Lung (tissue), 17 donors: ENCODE measurements at places on chromosomes 1 and 21.

DNA sequence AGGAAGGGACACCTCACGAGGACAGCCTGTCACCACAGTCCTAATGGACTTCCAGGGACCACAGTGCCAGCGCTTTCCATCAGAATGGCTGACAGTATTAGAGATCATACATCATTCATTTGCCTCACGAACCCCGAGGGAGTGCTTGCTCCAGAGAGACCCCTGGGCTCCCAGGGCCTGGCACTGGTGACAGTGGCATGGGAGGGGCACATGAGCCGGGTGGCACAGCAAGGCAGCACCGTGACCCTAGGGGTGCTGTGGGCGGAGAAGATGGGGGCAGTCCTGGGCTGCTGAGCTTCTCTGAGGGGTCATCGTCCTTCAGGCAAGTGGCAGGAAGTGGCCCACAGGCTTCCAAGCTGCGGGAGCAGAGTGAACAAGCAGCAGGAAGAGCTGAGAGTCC is 16.4 kb upstream of the TSPEAR start:
- no peak for DNase-seq

DNA sequence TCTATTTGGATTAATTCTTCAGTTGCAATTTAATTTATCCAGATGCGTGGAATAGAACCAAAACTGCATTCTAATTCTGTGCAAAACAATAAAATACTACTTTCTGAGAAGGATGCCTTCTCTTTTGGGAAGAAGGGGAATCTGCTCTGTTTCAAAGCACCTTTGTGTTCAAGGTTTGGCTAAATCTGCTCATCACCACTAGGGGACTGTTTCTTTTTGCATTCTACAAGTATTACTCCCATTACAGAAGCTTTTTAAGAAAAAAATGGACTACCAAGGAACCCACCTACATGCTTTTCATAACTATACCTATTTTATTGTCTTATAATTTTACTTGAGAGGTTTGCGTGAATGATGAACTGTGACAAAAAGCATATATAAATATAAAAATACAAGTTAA is 18.2 kb downstream of the MRPS6 start:
- no peak for DNase-seq

DNA sequence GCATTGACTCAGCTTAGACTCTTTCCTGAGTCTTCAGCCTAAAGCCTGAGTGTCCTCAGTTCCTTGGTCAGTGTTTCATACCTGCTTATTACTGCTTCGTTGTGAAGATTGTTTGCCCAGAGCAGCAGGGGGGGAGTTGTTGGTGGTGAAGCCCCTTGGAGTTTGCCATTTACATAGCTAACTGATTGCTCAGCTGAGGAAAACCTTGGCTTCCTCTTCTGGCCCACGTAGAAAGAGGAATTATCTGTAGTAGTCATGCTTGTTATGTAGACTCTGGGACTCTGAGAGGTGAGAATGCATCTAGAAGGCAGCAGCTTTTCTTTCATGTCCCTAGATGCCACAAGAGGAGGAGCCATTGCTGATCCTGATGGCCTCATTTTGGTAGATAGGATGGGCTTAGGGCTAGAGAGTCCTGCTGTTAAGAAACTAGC is 125.9 kb downstream of the MAST2 start:
- peak; percentile 49 for DNase-seq

DNA sequence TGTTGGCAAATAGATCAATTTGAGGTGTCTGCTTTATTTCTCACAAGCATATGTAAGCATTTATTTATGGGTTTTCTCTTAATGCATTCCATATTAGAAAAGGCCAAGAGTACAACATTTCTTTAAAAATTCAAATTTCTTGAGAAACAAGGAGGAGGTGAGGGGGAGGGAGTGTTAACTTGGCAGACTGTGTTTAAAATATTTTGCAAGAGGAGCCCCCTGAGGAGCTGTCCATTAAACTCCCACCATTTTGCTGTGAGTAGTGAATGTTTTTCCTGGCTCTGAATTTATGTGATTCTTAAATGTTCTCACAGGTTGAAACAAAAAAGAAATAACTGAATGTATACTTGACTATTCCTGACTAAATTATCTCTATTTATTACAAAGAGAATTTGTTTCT is 363.8 kb downstream of the PTPRC start:
- DNase-seq, result no peak

DNA sequence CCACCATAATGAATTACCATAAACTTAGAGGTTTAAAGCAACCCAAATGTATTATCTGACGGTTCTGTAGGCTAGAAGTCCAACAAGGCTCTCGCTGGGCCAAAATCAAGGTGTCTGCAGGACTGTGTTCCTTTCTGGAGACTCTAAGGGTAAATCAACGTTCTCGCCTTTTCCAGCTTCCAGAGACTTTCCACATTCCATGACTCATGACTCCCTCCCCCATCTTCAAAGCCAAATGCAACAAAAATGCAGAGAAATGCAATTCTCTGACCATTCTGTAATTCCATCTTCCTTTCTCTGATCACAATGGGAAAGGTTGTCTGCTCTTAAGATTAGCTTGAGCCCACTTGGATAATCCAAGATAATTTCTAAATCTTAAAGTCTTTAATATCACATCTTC is 287.1 kb downstream of the LTN1 start:
- DNase-seq, result no peak

DNA sequence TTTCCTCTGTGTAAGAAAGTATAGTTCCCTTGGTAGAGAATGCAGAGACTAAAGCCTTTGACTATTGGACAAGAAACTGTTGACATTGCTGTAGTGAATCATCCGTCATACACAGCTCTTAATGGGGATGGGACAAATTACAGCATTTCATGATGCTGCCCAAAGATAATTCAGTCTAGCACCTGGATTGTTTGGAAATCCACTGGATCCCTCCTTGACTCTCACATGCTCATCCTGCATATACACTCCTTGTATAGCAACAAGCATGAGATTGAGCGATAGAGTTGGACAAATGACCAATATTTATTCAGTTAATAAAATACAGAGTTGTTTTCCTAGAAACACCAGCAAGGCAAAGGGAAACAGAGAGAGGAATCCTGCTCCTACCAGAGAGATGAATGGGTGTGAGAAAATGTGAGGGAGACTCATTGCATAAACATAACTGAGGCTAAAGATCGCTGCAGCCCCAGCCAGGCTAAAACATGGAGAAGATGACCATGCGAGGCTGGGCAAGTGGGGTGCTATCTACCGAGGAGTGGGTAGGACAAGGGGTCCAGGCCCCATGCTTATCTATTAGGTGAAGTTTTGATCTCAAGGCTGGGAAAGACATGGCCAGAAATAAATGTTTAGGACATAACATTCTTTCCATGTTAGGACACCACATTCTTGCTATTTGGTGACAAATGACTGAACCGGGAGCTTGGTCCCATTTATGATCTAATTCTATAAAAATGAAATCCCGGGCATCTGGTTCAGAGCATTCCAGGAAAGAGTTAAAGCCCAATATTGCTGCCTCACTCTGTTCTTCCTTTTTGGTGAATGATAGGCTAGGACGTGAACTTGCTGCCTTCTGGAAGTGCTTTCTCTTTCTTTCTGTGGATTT is 153.2 kb downstream of the TGFB2 start:
- DNase-seq, result no peak

DNA sequence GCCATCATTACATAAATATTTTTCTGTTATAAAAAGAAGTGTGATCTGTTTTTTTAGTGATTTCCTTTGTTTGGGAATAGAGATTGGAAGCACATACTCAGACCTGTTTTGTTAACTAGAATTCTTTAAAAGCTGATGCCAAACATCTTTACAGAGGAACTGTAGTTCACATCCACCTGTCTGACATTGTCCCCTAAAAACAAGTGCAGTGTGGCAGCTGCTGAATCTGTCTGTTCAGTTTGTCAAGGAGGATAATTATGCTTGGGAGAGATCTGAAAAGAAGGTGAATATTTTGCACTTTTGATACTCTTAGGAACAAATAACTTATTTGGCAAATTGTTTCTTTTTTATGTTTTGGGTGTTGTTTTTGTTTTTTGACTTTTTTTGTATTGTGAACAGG is 13.6 kb downstream of the AGMAT start:
- no peak for DNase-seq
